ENCODE measurements at places on chromosomes 1 and 21.

DNA sequence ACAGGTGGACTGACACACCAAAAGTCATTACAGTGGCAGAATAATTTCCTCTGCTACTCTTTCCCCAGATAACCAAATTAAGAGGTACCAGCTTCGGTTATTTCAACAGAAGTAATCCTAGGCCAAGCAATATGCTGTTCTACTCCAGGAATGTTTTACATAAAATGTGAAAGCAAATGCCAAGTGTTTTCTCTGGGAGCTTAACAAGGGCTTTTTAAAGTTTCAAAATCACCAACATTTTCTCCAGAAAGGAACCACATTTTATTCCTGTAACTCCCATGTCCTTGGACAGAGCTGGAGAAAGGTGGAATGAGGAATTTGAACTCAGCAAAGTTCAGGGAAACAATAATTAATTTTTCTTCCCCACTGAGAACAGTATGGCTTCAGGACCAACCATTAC is 27.2 kb downstream of the CNN3 start:
- DNase-seq: no peak

- DNase-seq: no peak
These were observed 24.3 kb upstream of the PCP4 start for GRCh38 chr21:39842741-39843459.

DNA sequence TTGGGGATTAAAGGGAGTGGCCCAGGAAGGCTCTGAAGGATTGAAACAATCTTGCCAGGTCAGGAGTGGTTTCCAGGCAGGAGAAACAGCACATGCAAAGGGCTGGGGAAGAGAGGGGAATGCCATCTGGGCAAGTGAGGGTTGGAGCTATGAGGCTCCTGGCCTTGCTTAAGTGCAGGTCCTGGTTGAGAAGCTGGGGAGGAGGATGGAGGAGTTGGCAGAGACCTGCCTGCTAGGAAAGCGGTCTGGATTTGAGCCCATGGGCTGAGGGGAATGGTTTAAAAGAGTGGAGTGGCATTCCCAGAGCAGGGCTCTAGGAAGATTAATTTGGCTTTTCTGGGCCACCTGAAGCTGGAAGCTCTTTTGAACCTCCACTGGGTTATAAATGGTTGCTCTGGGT is 9.2 kb downstream of the IGSF21 start:
- no peak for DNase-seq

GRCh38 chr1:54223441-54224202 is 23.7 kb downstream of the MRPL37 start:
- DNase-seq: no peak

DNA sequence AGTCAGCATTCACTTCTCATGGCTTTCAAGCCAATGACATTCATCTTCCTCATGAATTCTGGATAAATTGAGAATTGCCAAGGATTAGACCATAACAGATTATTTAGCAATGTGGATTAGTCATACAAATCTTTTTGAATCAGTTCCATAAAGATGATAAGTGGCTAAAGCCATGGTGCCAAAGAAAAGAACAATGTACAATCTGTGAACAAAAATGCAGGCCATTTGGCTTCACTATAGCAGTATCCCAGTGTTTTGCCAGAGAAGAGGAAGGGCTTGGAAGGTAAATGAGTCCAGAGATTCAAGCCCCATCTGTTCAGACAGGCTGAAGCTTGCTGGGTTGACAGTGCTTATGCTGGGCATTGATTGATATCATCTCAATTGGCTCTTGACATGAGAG is 376.4 kb upstream of the LRRC7 start:
- DNase-seq: no peak

GRCh38 chr21:45074818-45075595 is 627 bp downstream of the ADARB1 start:
- DNase-seq: no peak

GRCh38 chr21:25608044-25608737 is 910 bp upstream of the MRPL39 start:
- peak; percentile 53 for DNase-seq

DNA sequence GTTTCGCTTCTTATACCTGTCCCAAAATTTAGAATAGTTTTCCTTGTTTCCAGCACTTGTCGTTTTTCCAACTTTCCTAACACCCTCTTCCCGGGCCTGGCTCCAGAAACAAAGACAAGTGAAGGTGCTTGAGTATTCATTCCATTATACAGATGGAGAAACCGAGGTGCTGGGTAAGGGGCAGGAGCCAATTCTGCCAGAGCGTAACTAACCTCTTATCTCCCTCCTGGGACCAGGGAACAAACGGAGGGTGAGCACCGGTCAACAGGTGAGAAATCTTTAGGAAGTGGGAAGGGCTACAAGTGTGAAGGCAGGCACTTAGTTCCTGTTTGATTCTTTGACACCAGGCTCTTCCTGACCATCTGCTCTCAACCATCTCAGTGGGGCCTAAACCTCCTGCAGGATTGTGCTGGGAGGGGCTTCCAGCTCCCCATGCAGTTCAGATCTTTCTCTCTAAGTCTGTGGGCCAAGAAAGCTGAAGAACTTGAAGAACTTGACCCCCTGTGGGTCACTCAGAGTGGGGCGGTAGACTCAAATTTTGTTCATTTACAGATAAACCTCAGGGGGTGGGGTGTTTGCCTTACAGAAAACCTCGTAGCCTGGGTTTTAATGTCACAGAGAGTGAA is 8.7 kb downstream of the PLXNA2 start:
- no peak for DNase-seq

- DNase-seq: no peak
These were observed 366.3 kb downstream of the MRPL39 start for GRCh38 chr21:25240974-25241373.

DNA sequence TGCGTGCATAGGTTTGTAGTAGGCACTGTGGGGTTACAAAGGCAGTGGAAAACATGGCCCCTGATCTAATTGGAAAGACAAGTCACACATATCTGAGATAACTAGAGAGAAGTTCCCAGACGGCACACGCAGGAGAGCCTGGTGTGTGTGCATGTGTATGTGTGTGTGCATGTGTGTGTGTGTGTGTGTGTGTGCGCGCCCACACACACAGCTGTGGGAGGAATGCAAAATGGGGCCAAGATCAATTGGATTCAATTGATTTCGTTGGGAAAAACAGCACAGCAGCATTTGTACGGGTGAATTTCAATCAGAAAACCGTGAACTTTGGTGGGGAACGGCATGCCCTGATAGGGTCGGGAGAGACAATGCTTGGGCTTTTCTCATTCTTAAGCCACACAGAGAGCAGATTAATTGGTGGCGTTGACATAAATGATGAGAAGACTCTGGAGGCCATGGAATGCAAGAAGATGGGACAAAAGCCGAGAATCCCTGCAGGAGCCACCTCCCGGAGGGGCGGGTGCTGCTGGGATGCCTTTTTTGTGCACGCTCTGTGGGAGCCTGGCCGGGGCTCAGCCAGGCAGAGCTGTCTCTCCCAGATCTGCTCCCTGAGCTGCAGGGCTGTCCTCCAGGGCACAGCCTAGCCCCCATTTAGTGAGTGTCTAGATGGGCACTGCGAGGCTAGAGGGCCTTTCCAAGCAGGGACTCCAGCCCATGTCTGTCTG is 322.0 kb downstream of the CAMTA1 start:
- DNase-seq: no peak

DNA sequence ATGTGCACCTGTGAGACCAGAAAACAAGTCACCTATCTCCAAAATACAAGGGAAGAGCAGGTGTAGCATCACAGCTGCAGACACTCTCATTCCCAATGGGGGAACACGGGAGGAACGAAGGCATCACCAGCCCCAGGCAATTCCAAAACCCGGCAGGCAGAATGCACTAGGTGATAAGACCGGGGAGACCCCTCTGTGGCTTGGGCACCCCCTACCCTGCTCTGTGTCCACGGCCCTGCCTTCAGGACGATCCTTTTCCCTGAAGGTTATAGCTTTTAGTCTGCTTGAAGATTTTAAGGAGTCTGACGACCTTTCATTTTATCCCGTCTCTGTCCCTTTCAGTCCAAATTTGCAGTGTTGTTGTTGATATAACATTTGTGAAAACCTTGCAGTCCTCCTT is 19.2 kb downstream of the TRPM2 start:
- DNase-seq: no peak

GRCh38 chr1:6033986-6034749 is 11.5 kb upstream of the KCNAB2 start:
- no peak for DNase-seq

- DNase-seq: no peak
These were observed 54.4 kb downstream of the KCNAB2 start for GRCh38 chr1:6099787-6100765.

DNA sequence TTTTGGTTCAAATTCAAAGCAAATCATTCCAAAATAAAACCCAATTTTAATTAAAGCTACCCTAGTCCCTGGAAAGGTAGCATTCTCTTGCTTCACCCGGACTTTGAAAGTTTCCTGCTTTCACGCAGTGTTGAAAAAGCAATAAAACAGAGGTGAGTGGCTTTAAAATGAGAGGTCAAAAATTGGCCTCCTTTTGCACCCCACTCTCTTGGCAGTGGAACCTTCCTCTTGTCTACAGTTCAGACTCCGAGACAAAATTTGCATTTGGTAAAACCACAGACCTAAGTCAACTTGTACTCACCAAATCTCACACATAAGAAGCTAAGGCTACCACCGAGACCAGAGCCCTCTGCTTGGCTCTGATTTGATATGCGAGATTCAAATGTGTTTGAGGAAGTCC is 252.7 kb downstream of the TTLL7 start:
- no peak for DNase-seq

GRCh38 chr21:22356663-22357062 is 1358.5 kb downstream of the NCAM2 start:
- DNase-seq: no peak

DNA sequence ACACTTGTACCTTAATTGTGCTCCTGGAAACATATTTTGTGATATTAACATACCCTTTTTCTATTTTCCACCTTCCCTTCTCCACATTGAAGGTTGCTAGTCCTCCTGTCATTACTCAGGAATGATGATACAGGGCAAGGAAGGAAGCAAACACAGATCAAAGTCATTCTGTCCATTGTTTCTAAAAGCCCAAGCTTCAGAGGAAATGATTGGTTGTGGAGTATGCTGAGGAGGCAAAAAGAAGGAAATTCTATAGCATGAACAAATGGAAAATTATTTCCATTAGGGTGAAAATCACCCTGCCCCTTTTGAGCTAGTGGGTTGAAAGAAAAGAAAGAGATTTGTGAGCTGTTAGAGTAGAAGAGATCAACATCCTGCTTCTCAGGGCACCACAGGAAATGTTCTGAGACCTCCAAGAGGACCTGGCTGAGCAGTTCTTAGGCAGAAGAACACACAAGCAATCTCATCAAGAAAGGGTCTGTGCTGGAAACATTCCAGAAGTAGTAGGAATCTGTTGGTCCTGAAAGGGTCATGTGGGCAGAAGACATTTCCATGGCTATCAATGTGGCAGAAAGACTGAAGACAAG is 29.0 kb upstream of the PRRX1 start:
- no peak for DNase-seq

DNA sequence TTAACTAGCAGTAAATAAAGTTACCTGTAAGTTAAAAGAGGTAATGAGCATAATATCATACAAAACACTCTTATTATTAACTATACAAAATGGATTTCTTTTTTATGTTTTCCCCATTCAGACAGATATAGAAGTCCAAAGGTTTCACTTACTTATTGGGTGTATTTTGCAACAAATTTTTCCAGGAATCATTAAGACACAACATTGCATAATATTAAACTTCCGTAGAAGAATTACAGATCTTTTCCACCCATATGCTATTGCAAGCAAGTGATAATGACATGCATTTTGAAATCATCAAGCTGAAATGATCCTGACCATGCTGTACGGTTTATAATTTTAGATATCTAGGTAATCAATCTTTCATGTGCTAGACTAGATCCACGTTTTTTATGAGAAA is 957.0 kb downstream of the NCAM2 start:
- no peak for DNase-seq

DNA sequence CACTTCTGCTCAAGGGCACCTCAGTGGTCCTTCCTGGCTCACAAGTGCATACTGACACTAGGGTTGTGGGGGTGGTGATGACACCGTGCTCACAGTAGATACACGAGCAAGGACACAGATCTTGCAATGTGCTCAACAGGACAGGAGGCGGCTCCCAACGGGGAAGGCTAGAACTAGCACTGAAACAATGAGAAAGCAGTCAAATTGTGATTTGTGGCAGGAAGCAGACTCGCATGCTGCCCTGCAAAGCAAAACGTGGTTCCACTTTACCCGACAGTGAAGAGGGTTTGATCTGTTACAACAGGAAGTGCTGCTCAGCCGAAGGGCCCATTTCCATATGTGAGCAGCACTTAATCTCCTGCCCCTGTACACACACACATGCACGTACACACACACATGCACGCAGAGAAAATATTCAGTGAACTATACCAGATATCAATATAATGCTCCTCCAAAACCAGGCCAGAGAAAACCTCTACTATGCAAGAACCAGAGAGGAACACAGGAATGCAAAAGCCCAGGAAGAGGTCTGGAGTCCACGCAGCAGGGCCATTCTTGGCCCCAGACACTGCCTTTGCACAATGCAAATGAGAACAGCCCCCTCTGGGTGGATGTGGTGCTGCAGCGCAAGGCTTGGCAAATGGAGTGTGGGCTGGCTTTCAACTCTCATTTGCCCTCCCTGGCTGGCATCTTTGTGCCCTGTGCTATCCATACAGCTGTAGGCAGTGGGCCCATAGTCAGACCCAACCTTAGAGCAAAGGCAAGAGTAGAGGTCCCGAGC is 47.1 kb downstream of the KANK4 start:
- DNase-seq: no peak

- no peak for DNase-seq
These were observed 46.2 kb downstream of the MACF1 start for GRCh38 chr1:39250460-39251240.

DNA sequence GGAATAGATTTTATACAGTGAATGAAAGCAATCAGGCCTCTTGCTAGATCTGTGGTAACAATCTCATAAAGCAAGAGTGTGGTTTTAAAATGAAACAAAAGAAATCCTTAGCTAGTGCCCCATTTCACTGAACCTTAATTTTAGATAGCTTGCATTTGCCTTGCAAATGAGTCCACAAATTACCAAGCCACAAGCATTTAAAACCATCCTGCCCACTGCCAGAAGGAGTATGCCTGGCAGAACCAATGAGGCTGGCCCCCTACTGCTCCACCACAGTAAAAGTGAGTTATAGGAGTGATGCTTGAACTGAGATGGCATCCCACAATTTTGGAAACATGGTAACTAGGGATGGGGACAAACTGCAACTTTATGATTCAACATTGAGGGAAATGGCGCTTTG is 206.4 kb upstream of the LMO4 start:
- no peak for DNase-seq

DNA sequence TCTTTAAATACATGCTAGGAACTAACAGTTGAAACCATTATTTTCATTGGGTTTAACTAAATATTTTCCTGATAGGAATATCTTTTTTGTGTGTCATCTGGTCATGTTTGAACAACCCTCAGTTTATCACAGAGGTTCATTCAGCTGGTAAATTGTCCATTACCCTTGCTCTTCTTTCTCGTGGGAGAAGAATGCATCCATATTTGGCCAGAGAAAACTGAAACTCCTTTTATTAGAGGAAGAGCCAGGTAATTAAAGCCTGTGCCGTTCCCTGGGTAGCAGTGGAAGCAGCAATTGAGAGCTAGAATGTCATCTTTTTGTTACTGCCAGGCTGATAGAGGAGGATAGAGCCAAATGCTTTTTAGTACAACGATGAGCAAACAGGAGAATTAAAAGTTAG is 587.2 kb upstream of the ZRANB2 start:
- DNase-seq: no peak

All from stimulated activated CD8-positive, alpha-beta memory T cell treated with anti-CD3 and anti-CD28 coated beads, Interleukin-4, amount 100 ng/mL, for 4 hours (primary cell).